ENCODE measurements at places on chromosomes 3 and 15.

GRCh38 chr3:128424508-128425069 is 42.1 kb downstream of the DNAJB8 start:
- DNase-seq, result no peak

DNA sequence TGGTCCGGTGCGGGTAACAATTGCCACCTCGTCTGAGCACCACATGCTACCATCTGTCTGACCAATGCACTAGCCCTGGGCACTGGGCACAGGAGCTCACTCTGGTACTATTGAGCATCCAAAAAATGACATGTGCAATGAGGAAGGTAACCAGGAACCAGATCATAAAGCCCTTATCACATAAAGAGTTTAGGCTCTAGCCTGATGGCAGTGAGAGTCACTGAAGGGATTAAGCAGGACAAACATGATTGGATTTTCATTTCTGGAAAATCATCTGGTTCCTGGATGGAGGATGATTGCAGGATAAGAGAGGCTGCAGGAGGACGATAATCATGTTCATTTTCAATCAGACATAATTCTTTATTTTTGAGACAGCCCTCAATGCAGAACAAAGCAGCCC is 12.4 kb downstream of the NDUFB4 start:
- DNase-seq, result no peak

DNA sequence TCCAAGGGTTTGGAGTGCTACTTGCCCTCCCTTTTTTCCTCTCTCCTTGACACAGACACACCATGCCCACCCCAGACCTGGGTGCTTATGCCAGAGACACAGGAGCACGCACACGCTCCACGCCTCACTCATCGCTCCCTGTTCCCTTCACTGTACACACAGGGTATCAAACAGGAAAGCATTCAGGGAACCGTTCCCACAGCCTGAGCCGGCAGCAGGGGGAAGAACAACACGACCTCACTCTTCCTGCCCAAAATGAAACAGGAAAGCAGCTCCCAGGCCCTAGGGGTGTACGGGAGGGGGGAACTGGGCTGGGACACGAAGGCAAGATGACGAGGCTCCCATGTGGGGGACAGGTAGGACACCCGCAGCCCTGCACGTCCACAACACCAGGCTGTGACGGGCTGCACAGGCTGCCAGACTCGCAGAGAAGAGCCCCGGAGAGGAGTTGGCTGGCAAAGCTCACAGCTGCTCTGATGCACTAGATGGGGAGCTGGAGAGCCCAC is 11.2 kb downstream of the DLL4 start:
- DNase-seq, result no peak

DNA sequence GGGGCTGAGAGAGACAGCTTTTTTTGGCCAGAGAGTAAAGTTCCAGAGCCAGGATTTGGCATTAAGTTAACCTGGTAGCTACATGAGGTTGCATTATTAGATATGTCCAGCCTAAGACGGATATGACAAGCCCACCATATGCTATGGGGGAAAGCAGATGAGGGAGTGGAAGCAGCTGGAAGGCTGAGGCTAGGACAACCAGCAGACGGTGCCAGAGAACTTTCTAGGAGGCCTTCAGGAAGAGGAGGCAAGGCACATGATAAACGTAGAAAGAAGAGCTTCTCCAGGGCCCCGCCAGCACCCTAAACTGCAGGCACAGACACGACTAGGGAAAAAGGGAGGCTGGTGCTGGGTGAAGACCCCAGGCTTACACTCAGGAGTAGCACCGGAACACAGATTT is 87.0 kb downstream of the CTNNB1 start:
- DNase-seq, result no peak

DNA sequence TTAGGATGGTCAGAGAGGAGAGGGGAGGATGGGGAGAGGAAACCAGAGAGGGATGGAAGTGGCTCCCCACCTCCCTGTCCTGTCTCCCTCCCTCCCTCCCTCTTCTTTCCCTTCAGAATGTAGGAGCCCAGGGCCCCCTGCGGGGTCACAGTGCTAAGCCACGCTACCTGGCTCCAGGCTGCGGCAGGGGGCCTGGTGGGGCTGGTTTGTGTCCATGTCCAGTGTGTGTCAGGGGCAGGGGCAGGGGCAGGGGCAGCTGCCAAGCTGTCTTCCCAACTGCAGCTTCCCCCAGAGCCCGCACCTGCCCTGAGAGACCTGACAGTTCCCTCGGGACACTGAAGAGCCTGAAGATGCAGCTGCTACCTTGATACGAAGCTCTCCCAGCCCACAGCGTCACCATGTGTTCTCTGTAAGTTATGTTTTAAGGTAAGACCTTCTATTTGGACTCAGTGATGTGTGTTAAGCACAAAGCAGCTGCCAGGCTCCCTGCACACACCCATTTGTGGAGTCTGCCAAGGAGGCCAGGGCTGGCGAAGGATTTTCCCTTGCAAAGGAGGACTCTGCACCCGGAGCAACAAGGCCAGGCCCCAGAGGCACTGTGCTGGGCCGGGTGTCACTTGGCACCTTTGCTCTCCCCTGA is 121.8 kb upstream of the SMAD3 start:
- DNase-seq, result no peak

GRCh38 chr3:46604127-46604526 is 8.2 kb upstream of the FAM240A start:
- DNase-seq, result no peak

DNA sequence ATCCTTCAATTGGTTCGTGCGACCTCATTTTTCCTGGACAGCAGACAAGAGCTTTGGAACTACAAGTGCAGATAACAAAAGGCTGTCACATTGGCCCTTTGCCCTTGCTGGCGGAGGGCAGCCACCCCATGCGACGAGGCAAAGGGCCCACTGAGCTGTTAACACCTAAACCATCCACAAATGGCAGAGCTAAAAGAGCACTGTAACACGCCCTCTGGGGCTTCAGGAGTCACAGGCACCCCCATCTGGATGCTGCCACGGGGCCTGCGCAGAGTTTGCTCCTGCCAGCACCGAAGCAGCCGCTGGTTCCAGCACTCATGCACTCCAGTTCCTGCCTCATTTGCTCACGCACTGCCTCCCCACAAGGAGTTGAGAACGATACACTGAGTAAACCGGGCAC is 524.9 kb downstream of the ZNF385D start:
- DNase-seq, result no peak

GRCh38 chr15:59685737-59686297 is 3.3 kb downstream of the BNIP2 start:
- no peak for DNase-seq

- no peak for DNase-seq
Observed at GRCh38 chr3:15795651-15796308, 2.0 kb downstream of the ANKRD28 start.

DNA sequence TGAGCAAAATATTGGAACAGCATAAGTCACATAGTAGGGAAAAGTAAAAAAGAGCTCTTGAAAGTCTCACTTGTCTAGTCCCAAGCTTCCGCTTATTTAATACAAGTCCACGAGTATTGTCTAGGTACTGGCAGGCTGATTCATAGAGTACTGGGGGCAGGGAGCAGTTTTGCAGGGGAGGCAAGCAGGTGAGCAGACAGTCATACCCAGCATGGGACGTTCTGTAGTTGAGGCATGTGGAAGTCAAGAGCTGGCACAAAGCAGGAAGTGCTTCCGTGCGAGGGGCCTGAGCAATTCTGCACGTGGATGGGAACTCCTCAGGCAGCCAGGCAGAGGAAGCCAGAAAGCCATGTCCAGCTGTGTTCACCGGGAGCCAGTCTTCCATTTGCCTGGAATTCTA is 287.6 kb downstream of the EPHB1 start:
- DNase-seq, result no peak

DNA sequence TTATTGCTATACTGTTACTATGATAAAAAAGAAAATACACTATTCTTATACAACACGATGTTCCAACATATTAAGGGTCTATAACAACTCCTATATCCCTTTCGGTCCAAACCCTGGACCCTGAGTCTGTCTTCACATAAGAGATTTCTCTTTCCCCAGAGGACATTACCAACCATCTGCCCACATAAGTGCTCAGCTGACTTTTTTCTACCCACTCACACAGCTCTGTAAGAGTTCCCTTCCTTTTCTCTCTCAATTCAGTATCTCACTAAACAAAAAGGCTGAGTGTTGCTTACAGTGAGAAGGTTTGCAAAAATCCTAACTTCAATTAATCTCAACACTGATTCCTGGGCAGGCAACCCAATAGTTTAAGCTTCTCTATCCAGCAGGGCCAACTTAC is 30.5 kb downstream of the ITGB5 start:
- DNase-seq, result no peak

DNA sequence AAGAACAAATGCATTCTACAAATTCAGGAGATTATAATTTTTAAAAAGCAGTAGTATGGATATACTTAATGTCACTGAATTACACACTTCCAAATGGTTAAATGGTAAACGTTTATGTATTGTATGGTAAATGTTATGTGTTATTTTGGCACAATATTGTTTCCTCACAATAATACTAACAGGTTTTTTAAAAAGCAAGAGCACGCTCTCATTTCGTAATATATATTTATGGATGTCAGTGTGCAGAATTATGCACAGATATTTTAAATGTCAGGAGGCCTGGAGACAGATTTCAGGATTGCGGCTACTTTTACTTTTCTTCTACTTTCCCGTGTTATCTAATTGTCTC is 533 bp downstream of the ZNF445 start:
- no peak for DNase-seq

GRCh38 chr3:149487598-149488197 is 13.2 kb downstream of the TM4SF4 start:
- peak; percentile 49 for DNase-seq

DNA sequence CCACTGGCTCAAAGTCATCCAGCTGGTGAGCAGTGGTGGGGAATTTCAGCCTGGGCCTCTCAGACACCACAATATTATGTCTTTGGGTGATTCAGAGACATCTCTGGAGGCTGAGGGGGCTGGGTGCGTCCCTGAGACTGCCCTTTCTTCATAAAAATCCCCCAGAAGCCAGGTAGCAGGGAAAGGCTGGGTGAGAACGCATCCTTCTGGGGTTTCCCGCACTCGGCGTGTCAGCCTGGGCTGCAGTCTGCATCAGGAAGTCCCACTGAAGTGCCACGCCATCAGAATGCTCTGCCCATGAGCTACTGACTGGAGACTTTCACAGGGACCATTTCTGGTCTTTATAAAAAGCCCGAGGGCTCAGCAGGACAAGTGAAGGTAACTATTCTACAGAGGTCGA is 148.8 kb upstream of the SLC6A11 start:
- peak; percentile 6 for DNase-seq

DNA sequence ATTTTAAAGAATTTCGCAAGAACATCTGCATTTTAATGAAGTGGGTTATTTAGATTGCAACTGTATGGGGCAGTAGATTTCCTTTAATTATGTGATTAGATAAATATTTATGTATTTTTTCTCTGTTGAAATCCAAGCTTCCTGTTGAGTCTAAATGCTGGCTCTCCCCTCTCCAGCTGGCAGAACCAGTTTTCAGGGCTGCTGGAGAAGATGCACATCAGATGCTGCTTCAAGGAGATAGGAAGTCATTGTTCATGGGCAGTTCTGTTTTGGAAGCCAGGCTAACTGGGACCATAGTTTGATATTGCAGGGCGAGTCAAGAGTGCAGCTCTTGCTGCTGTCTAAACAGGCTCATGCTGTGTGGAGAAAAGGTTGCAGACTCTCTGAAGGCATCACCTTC is 97.4 kb downstream of the SLC9A9 start:
- no peak for DNase-seq

DNA sequence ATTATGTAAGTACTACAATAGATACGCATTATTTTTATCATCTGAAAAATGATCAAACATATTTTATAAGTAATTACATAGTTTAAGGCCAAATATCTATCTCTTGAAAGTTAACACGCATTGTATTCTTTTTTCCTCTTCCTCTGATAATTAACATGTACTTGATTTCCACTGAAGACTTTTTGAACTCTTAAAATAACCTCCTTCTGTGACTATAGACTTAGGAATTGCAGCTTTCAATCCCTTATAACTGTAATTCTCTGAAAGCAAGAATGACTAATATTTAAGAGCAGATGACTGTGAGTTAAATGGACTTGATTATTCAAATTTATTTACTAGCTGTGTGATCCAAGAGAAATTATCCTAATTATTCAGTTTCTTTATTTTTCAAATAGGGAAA is 730.6 kb upstream of the NECTIN3 start:
- no peak for DNase-seq

GRCh38 chr3:52236424-52236886 is 2.5 kb downstream of the TWF2 start:
- DNase-seq, result no peak

DNA sequence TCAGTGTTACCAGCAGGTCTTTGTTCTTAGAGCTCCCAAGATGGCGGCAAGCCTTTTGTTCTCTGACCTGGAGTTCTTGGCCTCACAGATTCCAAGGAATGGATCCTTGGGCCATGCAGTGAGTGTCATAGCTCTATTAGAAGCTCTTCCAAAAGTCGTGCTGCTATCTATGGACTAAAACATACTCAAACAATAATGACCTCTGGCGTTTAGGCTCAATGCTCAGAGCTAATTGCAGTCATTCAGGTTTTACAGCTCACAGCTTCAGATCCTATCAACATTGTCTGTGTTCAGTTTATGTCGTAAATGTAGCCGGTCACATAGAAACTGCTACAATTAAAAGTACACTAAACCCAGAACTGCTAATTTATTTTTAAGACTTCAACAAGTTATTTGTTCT is 22.2 kb downstream of the CCRL2 start:
- DNase-seq, result no peak

DNA sequence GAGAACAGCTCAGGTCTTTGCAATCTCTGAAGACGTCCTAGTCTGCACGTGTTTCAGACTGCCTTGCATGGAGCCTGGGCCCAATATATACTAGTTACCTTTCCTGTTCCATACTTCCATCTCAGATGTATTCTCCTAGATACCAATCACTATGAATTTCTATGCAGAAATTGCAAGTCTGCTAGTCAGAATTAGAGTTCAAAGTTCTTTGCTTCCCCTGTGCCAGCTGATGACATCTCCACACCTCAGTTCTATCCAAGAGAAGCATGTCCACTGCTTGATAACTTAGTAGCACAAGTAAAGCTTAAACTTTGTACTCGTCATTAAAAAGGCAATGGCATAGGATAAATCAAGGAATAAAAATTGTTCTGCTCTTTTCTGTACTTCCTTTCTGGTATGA is 133.6 kb upstream of the PLXND1 start:
- DNase-seq, result no peak

GRCh38 chr3:128714887-128715491 is 11.0 kb upstream of the RAB7A start:
- DNase-seq, result peak; percentile 68

- no peak for DNase-seq
Observed at GRCh38 chr15:65231306-65231705, 20.0 kb upstream of the CILP start.

- DNase-seq, result no peak
Observed at GRCh38 chr3:127089486-127090145, 103.3 kb upstream of the PRR23E start.

- no peak for DNase-seq
Observed at GRCh38 chr15:51830276-51830806, 888 bp downstream of the TMOD3 start.

Data from activated naive CD4-positive, alpha-beta T cell treated with anti-CD3 and anti-CD28 coated beads for 36 hours (primary cell).